ENCODE measurements at places on chromosomes 7 and 10.

GRCh38 chr10:48765527-48765926 lies 80.9 kb downstream of the WDFY4 start:
- no peak for DNase-seq

DNA sequence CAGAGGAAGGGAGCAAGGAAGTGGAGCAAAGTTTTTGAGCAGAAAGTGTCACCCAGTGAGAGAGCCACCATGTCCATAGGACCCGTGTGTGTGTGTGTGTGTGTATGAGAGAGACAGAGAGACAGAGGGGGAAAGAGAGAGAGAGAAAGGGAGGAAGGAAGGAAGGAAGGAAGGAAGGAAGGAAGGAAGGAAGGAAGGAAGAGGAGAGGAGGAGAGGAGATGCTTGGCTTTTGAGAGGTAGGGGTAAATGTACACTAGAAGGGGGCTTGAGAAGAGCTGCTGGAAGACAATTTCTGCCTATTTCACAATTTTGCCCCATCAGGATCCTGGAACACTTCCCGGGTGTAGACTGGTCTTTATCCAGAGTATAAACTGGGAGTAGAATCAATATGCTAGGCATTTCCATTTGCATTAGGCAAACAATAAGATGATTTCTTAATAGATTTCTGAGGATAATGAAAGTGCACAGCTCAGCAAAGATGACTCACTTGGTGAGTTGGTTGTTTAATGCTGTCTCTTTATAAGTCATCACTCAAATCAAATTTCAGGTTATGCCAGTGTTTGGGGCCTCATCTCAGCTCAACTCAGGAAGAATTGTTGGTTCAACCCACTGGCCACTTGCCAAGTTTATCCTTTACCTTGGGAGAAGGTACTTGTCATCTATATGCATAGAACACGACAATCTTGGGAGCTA lies 70.0 kb upstream of the FAM13C start:
- DNase-seq = no peak

- no peak for DNase-seq
Observed at GRCh38 chr7:77569514-77570232, 32.6 kb downstream of the PTPN12 start.

DNA sequence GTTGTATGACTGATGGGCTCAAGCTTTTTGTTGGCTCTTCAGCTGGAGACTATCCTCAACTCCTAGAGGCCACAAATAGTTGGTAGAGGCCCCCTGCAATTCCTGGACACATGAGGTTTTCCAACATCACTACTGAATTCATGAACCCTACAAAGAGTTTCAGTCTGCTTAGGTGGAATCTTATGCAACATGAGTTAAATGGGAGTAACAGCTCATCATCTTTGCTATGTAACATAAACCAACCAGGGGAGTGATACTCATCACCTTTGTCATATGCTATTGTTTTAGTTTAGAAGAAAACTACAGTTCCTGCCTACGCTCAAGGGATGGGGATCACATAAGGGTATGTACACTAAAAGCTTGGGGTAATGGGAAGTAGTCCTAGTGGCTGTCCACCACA lies 729.4 kb downstream of the SORCS1 start:
- DNase-seq = no peak

- no peak for DNase-seq
Observed at GRCh38 chr7:28961972-28962371, 3.8 kb upstream of the TRIL start.

GRCh38 chr10:124550293-124551034 lies 88.8 kb downstream of the LHPP start:
- no peak for DNase-seq

GRCh38 chr7:91142743-91143142 lies 121.5 kb upstream of the FZD1 start:
- DNase-seq = no peak

GRCh38 chr10:75233444-75234016 lies 2.2 kb downstream of the COMTD1 start:
- no peak for DNase-seq

Measured in stimulated activated CD8-positive, alpha-beta memory T cell treated with anti-CD3 and anti-CD28 coated beads, Interleukin-7, amount 100 ng/mL, for 1 hour (primary cell).